ENCODE measurements at places on chromosomes 4 and X.

DNA sequence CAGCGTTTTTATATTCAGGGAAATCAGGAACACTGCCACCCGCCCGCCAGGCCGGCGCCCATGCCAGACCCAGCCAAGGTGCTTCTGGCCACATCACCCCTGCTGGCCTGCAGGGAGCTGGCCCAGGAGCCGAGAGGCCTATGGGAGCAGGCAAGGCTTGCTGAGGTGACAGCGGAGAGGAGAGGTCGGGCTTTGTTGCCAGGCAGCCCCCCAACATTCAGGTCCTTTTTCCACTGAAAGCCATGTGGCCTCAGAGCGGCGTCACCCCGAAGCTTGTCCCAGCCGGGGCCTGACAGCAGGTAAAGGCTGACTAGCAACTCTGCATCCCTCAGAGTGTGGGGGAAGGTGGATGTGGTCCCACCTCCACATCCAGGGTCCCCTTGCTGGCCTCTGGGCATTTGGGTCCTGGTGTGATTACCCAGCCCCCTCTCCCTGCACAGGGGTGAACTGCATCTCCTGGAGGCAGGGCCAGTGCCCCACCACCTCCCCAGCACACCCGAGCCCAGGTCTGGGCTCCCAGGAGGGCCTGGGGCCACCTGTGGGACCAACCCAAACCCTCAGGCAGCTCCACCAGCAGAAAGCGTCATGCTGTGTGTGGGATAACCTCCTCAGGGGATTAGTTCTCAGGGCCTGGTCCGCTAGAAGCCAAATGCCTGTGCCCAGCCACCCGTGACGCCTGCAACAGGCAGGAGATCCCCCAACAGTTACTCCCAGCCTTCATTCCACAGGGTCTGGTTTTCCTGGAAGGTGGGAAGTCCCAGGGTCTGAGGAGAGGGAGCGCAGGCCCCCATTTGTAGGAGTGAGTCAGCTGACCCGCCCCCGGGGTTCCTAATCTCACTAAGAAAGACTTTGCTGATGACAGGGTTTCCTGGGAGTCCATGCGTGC, at the start of gene PDE6B:
Gene PDE6B (plus strand): TSS at position 869 of the 886 bp plus-strand sequence. CDS start 54 bp downstream, outside the sequence.
- no peak for DNase-seq

- peak; percentile 32 for DNase-seq
Measured at GRCh38 chr4:60805500-60806313, 394.4 kb upstream of the ADGRL3 start.

GRCh38 chrX:40303256-40304077, 205.7 kb upstream of the BCOR start:
- DNase-seq = no peak

GRCh38 chr4:25065932-25066590, 35.3 kb upstream of the LGI2 start:
- DNase-seq = no peak

DNA sequence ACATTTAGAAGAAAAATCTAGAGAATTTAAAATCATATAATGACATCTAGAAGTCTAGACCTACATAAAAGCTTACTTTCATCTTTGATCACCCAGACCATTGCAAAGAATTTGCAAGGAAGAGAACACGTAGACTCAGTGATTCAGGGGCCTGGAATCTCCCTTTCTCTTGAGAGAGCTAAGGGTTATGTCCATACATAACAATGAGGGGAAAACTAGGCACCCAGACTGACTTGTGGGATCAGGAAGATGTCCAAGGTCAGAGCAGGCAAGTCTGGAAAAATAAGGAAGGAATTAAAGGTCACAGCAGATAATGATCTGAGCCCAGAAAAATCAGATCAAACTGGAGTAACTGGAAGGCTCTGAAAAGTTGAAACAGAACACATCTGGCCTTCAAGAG, 198.4 kb upstream of the SFRP2 start:
- no peak for DNase-seq

GRCh38 chr4:127642169-127642568, 9.4 kb downstream of the INTU start:
- DNase-seq = no peak

- no peak for DNase-seq
Measured at GRCh38 chr4:101199507-101200285, 147.6 kb downstream of the PPP3CA start.

GRCh38 chrX:110159235-110159634, 156.3 kb downstream of the TMEM164 start:
- no peak for DNase-seq

DNA sequence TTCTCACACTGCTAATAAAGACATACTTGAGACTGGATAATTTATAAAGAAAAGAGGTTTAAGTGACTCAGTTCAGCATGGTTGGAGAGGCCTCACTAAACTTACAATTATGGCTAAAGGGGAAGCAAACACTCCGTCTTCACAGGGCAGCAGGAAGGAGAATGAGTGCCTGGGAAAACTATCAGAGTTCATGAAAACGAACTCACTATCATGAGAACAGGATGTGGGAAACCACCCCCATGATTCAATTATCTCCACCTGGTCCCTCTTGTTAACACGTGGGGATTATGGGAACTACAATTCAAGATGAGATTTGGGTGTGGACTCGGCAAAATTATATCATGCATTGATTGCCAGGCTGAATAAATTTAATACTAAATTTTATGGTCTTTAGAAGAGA, 592.7 kb downstream of the GRXCR1 start:
- DNase-seq = no peak

DNA sequence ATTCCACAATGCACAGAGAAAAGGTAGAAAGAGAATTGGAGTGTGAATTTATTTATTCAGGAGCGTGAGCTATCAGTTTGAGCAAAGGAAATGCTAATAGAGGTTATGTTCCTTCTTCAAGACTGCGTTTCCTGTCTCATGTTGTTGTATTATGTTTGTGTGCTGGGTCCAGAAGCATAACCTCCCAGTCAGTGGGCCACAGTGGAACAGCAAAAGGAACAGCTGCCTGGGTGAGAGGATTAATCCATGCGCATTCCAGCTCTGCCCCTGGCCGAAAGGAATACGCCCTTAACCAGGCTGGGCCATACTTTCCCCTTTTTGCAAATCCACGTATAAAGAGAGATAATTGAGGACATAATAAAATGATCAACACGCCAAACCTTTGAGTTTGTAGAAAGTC, 32.4 kb upstream of the ARX start:
- no peak for DNase-seq

DNA sequence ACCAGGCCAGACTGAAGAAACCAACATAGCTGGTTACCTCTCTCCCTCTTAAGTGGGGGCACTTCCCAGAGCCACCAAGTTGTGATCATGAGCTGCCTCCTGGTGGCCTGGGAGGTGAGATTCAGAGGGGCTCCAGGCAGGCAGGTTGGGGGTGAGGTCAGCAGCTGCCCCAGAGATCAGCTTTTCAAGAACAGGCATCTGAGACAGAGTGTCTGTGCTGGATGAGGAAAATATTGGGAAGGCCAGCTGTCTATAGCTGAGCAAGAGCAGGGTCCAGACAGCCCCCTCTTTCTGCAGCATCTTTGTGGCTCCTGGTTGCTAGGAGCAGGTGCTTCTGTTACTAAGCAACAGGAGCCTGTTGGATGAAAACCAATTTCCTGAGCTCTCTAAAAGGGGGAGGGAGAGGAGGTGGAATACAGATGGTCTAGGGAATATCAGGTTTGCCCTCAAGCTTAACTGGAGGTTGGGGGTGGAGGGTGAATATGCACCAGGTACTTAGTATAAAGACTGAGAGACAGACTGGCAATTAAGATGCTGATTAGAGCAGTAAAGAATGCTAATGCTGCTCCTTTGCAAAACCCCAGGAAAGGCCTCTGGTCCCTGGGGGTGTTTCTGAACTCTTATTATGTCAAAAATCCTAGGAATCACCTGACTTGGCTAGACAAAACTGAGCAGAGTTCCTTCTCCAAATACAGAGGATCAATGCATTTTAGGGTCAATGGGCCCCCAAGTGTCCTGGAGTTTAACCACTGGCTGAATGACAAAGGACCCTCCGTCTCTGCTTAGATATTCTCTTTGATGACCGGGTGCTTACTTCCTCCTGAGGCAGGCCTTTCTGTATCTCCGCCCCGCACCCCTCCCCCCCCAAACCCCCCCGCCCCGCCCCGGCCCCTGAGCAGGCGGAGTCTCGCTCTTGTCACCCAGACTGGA, 21.4 kb downstream of the ZCCHC13 start:
- no peak for DNase-seq

DNA sequence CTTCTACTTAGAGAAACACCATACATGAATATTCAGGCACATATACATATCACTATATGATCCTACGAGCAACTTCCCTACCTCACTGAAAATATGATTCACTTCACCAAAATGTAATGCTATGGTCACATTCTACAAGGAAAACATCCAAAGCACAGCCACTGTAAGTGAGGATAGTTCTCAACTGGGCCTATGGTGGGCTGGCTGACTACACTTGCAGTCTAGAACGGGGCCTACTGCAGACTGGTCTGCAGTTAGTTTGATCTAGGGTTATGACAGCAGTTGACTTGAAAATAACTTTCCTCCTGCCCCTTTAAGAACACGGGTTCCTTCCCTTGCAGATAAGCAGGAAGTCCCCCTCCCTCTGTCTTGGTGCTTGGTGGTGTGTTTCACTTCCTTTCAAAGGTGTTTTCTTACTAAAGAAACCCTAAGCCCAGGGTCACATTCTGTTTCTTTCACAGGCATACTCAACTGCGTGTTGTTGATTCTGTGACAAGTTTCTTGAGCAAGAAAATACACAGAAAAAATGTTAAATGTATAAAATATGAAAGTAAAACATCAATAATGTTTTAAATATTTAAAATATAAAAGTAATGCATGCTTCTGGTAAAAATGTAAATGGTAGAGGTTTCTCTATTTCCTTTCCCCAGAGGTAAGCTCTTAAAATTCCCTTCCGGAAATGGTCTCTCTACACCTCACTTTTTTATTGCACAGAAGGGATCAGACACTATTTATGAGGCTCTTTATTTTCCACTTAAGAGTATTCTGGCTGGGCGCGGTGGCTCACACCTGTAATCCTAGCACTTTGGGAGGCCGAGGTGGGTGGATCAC, 18.0 kb upstream of the TMSB4X start:
- DNase-seq = no peak

- DNase-seq = no peak
Measured at GRCh38 chr4:76485450-76485849, 50.4 kb downstream of the SHROOM3 start.

DNA sequence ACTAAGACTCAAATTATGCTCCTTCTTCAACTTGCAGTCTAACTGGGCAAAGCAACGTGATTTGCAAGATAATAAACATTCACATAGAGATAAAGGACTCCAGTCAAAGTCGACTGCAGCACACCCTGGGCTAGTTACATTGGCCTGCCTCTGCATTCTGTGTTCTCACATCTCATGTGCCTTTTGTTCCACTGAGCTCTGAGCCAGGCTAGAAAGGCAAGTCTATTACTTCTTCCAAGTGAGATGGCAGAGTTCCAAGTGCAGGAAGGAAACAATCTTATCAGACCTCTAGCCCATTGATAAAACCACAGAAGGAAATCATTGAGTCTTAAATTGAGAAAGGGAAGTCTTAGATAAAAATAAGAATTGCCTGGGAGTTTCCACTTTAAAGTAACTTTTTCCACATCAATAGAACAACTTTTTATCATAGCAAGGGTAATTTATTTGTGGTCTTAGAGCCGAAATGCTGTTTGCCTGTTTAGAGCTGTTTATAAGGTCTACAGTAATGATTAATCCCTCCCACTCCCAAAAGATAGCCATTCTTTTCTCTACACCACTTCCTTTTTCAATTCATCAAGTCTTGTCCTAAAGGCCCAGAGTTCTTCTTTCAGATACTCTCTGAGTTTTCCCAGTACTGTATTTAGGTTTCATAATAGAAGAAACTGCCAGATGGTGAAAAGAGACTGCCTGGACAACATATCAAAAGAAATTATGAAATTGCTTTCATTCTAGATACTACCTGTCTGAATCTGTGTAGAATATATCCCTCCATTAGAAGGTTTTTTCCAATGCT, 200.2 kb downstream of the GUCY2F start:
- peak; percentile 1 for DNase-seq

- DNase-seq = no peak
Measured at GRCh38 chr4:75527482-75527881, 13.2 kb downstream of the THAP6 start.

GRCh38 chr4:7073526-7074390, 5.9 kb upstream of the GRPEL1 start:
- DNase-seq = peak; percentile 62

DNA sequence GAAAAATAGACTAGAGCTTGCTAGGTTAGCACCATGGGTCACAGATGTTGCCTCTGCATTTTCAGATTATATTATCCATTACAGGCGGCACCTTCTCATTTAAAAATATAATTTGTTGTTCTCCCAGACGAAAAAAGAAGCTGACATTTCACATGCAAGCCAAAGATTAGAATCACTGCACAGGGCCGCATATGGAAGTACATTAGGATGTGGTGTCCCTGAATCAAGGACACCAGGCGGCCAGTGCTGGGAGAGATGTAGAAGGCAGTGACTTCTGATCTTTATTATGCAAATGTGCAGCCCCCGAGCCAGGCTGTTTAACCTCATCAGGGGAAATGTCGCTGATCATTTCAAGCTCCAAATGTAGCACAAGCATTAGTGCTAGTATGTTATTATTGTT, 22.8 kb downstream of the REELD1 start:
- DNase-seq = no peak

DNA sequence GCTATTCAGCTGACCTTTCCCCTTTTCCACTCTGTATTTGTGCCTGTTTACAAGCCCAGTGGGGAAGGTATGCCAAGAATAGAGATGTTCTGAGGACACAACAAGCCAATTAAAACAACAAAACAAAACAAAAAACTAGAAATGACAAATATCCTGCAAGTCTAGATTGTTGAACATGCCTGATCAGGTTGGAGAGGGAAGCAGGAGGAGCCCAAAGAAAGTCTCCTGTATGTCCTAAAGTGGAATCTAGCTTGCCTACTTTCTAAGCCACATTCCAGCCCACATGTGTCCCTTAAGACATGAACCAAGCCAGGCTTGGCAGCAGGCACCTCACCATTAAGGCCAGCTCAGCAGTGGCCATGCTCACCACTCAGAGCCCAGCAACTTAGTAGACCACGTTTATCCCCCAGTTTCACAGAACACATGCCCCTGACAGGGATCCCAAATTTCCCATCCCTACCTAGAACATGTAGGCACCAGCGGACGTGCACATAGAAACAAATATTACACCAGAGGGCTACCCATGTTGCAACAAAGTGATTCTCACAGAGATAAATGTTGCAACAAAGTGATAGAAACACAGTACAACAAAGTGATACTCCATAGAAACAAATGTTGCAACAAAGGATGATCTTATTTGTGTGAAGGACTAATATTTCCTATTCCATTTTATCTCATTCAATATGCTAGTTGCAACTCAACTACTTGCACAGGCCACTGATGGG, 48.3 kb downstream of the CD99L2 start:
- DNase-seq = no peak

GRCh38 chr4:120773641-120774040, 148.9 kb downstream of the PRDM5 start:
- no peak for DNase-seq

DNA sequence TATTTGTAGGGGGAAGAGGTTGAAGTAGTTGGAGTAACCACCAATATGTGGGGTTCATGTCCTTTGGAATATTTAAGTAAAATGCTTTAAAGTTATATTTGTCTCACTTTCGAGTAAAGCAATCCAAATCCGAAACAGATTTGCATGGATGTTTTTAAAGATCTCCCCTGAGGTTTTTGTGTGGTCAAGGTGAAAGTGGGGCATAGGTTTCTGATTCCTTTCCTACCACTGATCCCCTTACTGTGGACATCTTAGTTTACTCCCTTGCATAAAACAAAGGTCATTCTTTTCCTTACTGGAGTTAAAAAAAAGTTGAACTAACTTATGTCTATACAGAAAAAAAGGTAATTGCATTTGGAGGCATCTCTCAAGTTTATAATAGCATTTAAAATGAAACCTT, 71.9 kb upstream of the PHOX2B start:
- no peak for DNase-seq

- DNase-seq = peak; percentile 35
Measured at GRCh38 chr4:123976285-123976684, 579.7 kb downstream of the SPRY1 start.

- DNase-seq = no peak
Measured at GRCh38 chrX:9659571-9660195, 106.0 kb downstream of the GPR143 start.
